ENCODE measurements at places on chromosomes 3 and 15.

DNA sequence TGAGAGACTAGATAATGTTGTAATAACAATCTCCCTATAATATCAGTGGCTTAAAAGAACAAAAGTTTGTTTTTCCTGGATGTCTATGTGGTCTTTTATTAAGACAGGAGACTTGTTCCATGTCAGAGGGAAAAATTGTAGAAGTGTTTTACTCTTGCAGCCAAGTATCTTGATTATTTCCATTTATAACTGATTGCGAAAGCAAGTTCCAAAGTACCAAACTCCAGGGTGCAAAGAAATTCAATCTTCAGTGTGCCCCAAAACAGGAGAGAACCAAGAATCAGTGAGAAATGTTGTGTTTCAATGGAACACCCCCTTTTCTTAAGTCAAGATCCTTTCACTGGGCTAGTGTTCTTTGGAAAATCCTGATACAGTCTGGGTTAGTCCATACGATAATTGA, 624.4 kb upstream of the BCHE start:
- no peak for DNase-seq

DNA sequence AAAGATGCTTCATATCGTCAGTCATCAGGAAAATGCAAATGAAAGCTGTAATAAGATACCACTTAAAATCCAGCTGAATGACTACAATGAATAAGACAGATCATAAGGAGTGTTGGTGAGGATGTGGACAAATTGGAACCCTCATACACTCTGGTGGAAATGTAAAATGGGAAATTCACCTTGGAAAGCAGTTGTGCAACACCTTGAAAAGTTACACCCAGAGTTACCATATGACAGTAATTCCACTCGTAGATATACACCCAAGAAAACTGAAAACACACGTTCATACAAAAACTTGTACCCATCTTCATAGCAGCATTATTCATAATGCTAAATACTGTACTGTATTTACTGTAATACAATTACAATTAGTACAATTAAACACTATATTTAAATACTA, 2.3 kb downstream of the TTC23 start:
- DNase-seq: no peak

GRCh38 chr3:58281069-58281468, 25.0 kb upstream of the RPP14 start:
- no peak for DNase-seq

- no peak for DNase-seq
These were observed 54.1 kb downstream of the ITGB5 start for GRCh38 chr3:124832782-124833709.

DNA sequence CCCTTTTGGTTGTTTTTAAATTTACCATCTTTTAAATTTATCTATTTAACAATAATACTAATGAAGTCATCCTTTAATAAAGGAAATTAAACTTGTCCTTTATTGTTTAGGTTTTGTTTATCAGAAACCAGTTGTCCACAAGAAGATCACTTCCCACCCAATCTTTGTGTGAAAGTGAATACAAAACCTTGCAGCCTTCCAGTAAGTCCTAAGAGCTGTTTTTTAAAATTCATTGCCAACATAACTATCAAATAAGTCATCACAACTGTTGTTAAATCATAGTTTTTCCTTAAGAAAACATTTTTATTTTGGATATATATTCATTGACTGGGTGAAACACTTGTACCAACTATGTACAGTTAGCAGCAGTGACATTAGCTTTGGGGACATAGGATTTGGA, 59.4 kb downstream of the CALML4 start:
- no peak for DNase-seq

- no peak for DNase-seq
These were observed 304.9 kb downstream of the FGF12 start for GRCh38 chr3:192422321-192422996.

DNA sequence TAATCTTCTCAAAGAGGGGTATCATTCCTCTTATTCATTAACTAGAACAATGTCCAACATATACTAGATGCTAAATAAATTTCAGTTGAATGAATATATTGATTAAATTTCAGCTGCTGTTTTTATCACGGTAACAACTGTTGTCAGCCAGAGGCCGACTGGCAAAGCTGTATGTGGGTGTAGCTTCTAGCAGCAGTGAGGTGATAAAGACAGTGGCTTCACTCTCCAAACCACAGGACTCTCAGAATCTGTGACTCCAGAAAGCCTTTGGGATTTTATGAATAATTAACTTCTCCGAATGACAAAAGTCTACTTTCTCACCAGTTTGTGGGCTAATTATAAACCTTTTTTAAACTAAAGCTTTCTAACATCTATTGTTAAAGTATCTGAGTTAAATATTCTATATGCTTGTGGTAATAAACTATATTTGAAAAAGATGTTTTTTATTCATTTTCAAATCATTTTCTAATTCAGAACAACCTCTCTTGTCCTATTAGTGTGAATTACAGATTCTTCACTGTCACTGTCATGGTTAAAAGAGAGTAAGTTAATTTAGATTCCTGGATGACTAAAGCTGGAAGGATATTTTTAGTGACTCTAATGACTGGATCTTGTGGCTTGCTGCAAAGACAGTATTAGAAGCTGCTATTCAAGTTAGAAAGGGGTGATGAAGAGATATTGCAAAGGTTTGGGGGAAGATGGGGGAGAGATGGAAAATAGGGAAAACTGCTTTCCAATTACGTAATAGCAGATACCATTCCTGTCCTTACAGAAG, 796.4 kb upstream of the ARPP21 start:
- no peak for DNase-seq

GRCh38 chr3:42490243-42490642, 12.2 kb upstream of the VIPR1 start:
- DNase-seq: no peak

- no peak for DNase-seq
These were observed 76.3 kb downstream of the CACNA1D start for GRCh38 chr3:53570709-53571108.

DNA sequence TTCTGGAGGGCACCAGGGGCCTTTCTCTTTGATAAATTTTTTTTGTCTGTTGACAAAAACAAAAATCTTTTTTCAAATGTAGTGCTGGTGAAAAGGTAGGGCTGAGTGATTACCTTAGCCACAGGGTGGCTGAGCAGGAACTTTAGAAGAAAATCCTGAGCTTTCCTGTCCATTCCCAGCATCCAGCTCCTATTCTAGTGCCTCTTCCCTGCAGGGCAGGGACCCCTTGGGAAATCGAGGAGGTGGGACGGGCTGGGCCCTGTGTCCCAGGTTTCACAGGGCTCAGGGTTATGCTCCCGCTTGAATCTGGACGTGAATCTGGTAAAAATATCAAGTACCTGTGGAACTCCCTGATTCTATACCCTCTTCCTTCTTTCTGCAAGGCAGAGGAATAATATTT, 31.7 kb downstream of the EDEM1 start:
- DNase-seq: no peak

GRCh38 chr3:129756871-129757270, 136.6 kb downstream of the TMCC1 start:
- DNase-seq: no peak

GRCh38 chr3:46666453-46666845, 27.0 kb downstream of the ALS2CL start:
- no peak for DNase-seq

DNA sequence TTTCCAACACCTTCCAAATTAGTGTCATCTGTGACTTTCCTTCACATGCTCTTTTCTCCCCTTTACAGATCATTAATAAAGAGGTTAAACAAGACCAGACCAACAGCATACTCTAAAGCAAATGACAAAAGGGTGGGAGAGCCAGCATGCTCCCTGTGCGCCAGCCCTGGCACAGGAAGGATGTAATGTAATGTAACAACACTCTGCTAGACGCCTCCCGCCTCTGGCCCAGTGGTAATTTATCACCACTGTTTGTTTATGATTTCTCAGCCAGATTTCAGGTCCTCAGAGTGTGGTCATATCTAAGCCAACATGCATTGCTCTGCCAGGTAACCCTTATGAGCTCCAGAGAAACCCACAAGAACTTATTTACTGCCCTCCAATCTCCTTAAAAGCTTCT, 189.5 kb upstream of the WNT5A start:
- no peak for DNase-seq

DNA sequence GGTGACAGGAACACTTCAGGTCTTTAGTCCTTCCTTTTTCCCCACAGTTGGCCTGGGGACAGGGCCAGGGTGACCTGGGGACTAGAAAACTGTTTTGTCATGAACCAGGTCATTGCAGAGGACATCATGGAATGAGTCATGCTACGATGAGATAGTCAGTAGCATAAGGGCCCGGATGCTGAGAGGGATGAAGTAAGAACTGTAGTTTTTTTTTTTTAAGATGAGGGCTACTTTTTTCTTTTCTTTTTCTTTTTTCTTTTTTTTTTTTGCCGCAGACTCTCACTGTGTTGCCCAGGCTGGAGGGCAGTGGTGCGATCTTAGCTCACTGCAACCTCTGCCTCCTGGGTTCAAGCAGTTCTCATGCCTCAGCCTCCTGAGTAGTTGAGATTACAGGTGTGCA, 8.0 kb downstream of the MAP2K5 start:
- DNase-seq: no peak

- DNase-seq: no peak
These were observed 152.7 kb downstream of the POLR2M start for GRCh38 chr15:57859130-57859685.

DNA sequence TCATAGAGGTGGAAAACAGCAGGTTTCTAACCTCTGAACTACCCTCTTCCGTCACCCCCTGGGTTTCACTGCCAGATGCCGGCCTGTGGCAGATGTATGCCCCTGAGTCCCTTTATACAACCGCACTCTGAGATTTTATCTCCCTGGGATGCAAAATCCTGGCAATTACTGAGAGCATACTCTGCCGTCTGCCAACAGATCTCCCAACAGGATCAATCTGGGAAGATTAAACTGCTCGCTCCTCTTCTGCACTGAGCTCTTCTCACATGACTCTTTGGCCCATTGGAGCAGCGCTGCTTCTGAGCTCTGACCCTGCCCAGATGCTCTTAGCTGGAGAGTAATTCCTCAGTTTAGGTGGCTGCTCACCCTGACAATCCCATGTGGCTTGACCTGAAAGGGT, 133.2 kb downstream of the LIPC start:
- DNase-seq: no peak

DNA sequence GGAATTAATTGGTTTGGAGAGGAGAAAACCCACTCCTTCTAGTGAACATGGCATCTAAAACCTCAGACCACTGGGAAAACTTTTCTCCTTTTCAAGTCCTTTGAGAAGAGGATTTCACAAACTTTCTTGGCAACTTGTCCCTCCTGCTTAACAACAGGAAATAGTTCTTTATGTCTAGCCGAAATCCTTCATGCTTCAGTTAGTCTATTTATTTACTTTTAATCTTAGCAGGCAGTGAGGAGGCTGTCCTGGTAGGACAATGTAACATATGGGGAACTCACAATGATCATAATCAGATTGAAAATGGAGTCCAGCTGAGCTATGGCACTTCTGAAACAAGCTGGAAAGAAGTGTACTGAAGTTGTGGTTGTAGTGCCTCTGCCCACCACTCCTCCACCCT, 50.6 kb downstream of the KY start:
- DNase-seq: no peak

DNA sequence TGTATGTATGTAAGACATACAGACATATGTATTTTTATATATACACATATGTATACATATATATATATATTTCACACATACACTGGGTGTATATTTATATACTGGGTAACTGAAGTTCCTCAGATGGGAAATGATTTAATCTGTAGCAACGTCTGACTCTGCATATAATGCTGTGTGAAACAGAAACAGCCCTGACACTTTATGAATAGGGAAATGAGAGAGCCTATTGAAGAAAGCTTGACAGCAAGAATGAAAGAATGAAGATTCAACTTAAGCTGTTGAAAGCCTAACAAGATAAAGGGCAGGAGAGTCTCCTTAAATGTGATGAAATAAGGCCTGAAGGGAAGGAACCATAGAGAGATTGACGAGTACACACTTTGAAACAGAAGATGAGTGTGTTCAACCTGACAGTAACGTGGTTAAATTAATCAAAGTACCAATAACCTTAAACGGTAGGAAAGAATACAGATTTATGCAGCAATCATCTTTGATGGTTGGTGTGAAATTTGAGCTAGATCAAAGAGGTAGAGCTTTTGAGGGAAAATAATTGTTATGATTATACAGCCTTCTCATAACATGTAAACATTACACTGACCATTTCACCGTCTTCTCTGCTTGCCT, 169.9 kb downstream of the MECOM start:
- DNase-seq: no peak

DNA sequence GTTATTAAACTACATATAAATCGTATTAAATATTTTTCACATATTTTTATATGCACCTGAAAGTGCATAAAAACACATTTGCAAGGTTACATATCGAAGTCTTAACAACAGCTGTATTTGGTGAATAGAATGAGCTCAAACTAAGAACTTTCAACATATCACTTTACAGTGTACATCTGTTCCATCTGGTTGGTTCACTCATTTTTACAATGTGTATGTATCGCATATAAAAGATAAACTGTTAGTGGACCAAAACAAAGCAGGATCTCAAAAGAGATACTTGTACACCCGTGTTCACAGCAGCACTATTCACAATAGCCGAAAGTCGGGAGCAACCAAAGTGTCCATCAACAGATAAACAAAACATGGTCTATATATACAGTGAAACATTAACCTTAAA, 55.8 kb downstream of the TBL1XR1 start:
- no peak for DNase-seq

- no peak for DNase-seq
These were observed 28.6 kb upstream of the TGFBR2 start for GRCh38 chr3:30577788-30578187.

- no peak for DNase-seq
These were observed 249.3 kb downstream of the UNC13C start for GRCh38 chr15:54227569-54227968.

- no peak for DNase-seq
These were observed 103.5 kb downstream of the SEMA6D start for GRCh38 chr15:47820747-47821319.

GRCh38 chr15:30030345-30030744, 52.4 kb upstream of the GOLGA8J start:
- DNase-seq: no peak

GRCh38 chr3:58022490-58022889, 14.3 kb downstream of the FLNB start:
- DNase-seq: no peak

Measured in activated CD4-positive, CD25-positive, alpha-beta regulatory T cell (primary cell).